Hematopoietic multipotent progenitor cell treated with erythropoietin and hydrocortisone succinate and interleukin-3 and kit ligand, for 6 days (in vitro differentiated cells): ENCODE measurements at places on chromosomes 2 and 18.

- peak; percentile 62 for DNase-seq
These were observed 91.0 kb upstream of the MSH2 start for GRCh38 chr2:47311764-47312490.

DNA sequence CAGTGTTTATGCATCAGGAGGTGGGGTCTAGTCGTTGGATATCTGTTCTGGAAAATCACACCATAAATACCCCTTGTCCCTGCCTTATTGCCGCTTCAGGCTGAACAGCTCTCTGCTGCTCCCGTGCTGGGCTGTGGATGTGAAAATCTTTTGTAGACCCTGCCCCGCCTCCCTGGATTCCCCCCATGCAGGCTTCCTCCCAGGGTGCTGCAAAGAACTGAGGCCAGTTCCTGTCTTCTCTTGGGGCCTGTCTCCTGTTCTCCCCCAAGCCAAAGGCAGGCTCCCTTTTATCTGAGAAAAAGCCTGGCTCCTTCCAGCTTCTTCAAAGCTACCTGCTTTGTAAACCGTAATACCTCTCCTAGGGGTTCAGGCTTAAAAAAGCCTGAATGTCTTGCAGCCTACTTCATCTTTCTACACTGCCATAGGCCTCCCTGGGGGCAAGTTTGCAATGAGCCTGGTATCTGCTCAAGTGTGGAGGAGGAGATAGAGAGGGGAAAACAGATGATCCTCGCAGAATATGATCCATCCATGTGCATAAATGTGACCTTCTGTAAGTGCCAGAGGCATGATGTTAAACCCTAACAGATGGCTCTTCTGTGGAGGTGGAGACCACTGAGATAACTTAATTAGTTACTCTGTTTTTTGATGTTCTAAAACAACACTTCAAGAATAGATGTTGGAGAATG is 55.3 kb downstream of the VWA3B start:
- DNase-seq: no peak

- DNase-seq: no peak
These were observed 85.0 kb upstream of the PPP1CB start for GRCh38 chr2:28666496-28667184.

DNA sequence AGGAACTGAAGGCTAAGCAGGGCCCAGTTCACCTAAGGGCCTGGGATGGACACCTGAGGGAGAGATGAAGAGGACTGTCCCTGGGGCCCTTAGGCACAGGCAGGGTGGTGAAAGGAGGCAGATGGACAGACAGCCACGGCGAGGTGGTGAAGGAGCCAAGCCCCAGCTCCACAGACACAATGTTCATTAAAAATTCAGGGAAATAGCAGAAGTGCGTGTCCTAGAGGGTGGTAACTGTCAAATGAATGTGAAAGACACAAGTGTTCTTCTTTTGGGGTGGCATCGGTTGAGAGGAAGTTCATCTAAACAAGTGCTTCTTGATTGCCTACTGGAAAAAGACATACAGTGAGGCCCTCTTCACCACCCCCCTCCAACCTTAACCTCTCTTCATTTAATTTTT is 76.2 kb upstream of the SIX2 start:
- peak; percentile 1 for DNase-seq
